Osteoblast (primary cell): ENCODE measurements at places on chromosomes 2 and 18. TPM values are rescaled to one million over a fixed set of nuclear protein-coding genes. Genes with fewer than 3 reads are reported as not detected.

The CCDC150 gene
- 5.8 and 8.5 TPM in 2 replicates for total RNA-seq

DNA sequence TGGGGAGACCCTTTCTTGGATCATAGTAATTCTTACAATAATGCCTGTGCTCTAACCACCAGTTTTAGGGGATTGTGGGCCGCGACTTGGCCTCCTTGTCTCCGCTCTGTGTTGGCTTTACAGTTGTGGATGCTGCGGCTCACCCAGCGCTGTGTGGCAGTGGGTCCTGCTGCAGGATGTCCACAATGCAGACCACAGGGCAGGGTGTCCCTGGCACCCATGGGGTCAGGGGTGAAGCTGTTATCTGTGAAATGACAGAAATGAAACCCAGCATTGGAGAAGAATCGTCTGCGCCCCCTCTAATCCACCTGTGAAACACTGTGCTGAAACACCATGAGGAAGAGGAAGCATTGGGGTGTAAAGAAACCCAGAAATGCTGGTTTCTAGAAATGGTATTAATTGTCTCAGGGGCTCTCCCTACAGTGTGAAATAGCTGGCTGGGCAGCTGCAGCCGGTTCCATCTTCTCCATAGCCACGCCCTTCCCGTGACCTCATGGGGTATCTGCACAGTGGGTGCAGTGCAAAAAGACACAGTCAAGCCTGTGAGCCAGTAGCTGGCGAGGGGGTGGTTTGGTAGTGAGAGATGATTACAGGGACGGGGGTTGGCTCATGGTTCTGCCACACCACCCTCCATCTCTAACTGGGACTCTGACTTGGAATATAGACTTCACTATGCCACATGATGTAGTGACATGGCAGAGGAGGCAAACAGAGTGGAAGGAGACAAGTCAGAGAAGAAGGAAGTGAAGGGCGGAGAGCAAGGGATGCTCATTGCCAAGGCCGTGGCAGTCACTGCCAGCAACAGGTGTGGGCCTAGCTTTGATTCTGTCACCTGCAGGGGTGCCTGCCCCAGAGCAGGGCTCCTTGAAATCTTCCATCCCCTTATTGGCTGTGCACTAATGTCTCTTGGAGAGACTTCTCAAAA is 16.2 kb downstream of the INPP4A start:
- no peak for DNase-seq

The CENPA gene
- total RNA-seq, result 2.2 and 2.9 TPM in 2 replicates

The CCDC178 gene
- not detected in 2 replicates for total RNA-seq

DNA sequence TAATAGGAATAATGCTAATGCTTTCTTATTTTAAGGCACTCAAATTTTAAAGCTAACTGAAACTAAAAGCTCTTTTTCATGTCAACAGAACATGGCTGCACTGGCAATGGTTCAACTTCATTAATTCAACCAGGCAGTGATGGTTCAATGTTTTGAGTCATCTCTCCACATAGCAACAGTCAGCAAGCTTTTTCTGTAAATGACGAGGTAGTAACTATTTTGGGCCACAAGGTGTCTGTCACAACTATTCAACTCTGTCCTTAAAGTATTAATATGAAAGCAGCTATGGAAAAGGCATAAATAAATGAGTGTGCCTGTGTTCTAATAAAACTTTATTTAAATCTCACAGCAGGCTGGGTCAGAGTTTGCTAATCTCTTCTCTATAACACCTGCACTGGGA is 1425.6 kb upstream of the PIK3C3 start:
- DNase-seq, result no peak

The ASXL2 gene
- 13.0 and 15.0 TPM in 2 replicates for total RNA-seq
